Lung (tissue), 17 donors: ENCODE measurements at places on chromosomes 11 and 22.

GRCh38 chr11:75513250-75513649, 12.5 kb downstream of the GDPD5 start:
- H3K36me3 ChIP-seq: no peaks in the 10 kb centered on the region
- H3K27ac ChIP-seq: no peak overlapping the region
- no peaks in the 10 kb centered on the region for H3K4me1 ChIP-seq
- DNase-seq: no peak
- no peak overlapping the region for H3K4me3 ChIP-seq
- H3K27me3 ChIP-seq: no peaks in the 10 kb centered on the region

DNA sequence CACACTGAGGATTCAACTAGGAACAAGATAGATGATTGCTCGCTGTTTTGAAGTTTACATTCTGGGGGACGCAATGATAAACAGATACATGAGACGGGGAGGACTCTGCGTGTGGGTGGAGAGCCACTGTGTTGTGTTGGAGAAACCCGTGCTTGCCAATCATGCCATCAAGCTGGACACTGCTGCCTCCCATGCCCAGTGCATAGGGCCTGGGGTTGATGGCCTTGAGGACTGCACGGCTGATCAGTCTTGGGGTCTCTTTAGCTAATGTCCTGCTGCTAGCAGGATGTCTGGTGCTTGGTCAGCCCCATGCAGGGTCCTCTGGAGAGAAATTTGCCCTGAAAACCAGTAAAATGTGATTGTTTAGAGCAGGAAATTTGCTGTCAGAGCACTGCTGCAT, 221.2 kb upstream of the B3GAT1 start:
- no peak for DNase-seq
- no peaks in the 10 kb centered on the region for H3K4me1 ChIP-seq
- no peak overlapping the region for H3K4me3 ChIP-seq
- no peaks in the 10 kb centered on the region for H3K27me3 ChIP-seq
- no peaks in the 10 kb centered on the region for H3K36me3 ChIP-seq

- no peak for DNase-seq
- H3K4me3 ChIP-seq: no peak overlapping the region
- no peaks in the 10 kb centered on the region for H3K27me3 ChIP-seq
These were observed 234.8 kb downstream of the CADM1 start for GRCh38 chr11:115269191-115269950.

- no peak overlapping the region for H3K27ac ChIP-seq
- no peak overlapping the region for H3K4me3 ChIP-seq
- no peaks in the 10 kb centered on the region for H3K36me3 ChIP-seq
- DNase-seq: peak; percentile 58
- H3K27me3 ChIP-seq: peaks cover 7% of the 10 kb centered on the region
These were observed 2.2 kb downstream of the B3GNT6 start for GRCh38 chr11:77036398-77036797.

GRCh38 chr11:69012092-69013008, 696 bp downstream of the MRGPRF start:
- no peaks in the 10 kb centered on the region for H3K27me3 ChIP-seq
- peaks cover 18% of the 10 kb centered on the region for H3K4me1 ChIP-seq
- H3K27ac ChIP-seq: peak overlapping the region; percentile 62
- peak overlapping the region; percentile 25 for H3K4me3 ChIP-seq
- H3K36me3 ChIP-seq: no peaks in the 10 kb centered on the region

GRCh38 chr11:27216270-27217149, 146.5 kb downstream of the CCDC34 start:
- peaks cover 3% of the 10 kb centered on the region for H3K27me3 ChIP-seq
- H3K27ac ChIP-seq: no peak overlapping the region
- H3K4me3 ChIP-seq: no peak overlapping the region
- peaks cover 3% of the 10 kb centered on the region for H3K4me1 ChIP-seq

GRCh38 chr11:74001822-74002286, 7.0 kb downstream of the UCP3 start:
- no peaks in the 10 kb centered on the region for H3K4me1 ChIP-seq
- no peak overlapping the region for H3K4me3 ChIP-seq
- DNase-seq: no peak
- no peaks in the 10 kb centered on the region for H3K27me3 ChIP-seq
- no peak overlapping the region for H3K27ac ChIP-seq

GRCh38 chr11:45412521-45412920, 126.4 kb upstream of the SYT13 start:
- no peaks in the 10 kb centered on the region for H3K36me3 ChIP-seq
- DNase-seq: no peak
- no peaks in the 10 kb centered on the region for H3K27me3 ChIP-seq
- H3K27ac ChIP-seq: no peak overlapping the region

- no peaks in the 10 kb centered on the region for H3K27me3 ChIP-seq
- no peak for DNase-seq
- peaks cover 20% of the 10 kb centered on the region for H3K4me1 ChIP-seq
- no peak overlapping the region for H3K27ac ChIP-seq
These were observed 532.9 kb upstream of the B3GAT1 start for GRCh38 chr11:134944986-134945385.

- H3K36me3 ChIP-seq: no peaks in the 10 kb centered on the region
- no peaks in the 10 kb centered on the region for H3K27me3 ChIP-seq
- H3K27ac ChIP-seq: no peak overlapping the region
- no peak for DNase-seq
- H3K4me3 ChIP-seq: no peak overlapping the region
These were observed 5.0 kb downstream of the DGKZ start for GRCh38 chr11:46352063-46352841.

- no peaks in the 10 kb centered on the region for H3K36me3 ChIP-seq
- H3K4me3 ChIP-seq: no peak overlapping the region
- DNase-seq: peak; percentile 58
- H3K4me1 ChIP-seq: peaks cover 6% of the 10 kb centered on the region
- H3K27me3 ChIP-seq: no peaks in the 10 kb centered on the region
These were observed 41.7 kb upstream of the BLID start for GRCh38 chr11:122157653-122158161.

- peaks cover 27% of the 10 kb centered on the region for H3K4me1 ChIP-seq
- DNase-seq: no peak
- no peaks in the 10 kb centered on the region for H3K36me3 ChIP-seq
- no peaks in the 10 kb centered on the region for H3K27me3 ChIP-seq
- H3K27ac ChIP-seq: no peak overlapping the region
These were observed 164.1 kb downstream of the ARHGAP42 start for GRCh38 chr11:100851147-100851546.
